ENCODE measurements at places on chromosomes 11 and 22.

DNA sequence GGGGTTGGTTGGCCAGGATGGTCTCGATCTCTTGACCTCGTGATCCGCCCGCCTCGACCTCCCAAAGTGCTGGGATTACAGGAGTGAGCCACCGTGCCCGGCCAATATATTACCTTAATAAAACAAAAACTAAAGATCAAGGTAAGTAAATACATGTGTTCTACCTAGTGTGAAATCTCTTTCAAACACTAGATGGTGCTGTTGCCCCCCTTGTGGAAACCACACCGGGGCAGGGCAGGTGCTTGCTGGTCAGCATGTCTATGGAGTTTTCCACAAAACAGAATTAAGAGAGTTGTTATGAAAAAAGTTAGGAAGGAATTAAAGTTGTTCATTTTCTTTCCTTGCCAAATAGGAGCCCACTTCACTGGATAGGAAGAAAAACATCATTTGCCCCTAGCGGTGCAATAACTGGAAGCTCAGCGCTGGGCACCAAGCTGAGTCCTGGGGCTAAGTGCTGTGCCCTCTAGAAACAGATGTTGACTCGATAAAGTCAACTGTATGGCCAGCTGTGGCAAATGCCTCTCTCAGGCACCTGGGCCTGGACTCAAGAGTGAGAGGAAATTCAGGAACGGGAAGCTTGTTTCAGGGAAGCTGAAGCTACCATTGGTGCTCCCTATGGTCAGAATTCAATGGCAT lies 6.3 kb upstream of the KCNJ5 start:
- no peak for DNase-seq

DNA sequence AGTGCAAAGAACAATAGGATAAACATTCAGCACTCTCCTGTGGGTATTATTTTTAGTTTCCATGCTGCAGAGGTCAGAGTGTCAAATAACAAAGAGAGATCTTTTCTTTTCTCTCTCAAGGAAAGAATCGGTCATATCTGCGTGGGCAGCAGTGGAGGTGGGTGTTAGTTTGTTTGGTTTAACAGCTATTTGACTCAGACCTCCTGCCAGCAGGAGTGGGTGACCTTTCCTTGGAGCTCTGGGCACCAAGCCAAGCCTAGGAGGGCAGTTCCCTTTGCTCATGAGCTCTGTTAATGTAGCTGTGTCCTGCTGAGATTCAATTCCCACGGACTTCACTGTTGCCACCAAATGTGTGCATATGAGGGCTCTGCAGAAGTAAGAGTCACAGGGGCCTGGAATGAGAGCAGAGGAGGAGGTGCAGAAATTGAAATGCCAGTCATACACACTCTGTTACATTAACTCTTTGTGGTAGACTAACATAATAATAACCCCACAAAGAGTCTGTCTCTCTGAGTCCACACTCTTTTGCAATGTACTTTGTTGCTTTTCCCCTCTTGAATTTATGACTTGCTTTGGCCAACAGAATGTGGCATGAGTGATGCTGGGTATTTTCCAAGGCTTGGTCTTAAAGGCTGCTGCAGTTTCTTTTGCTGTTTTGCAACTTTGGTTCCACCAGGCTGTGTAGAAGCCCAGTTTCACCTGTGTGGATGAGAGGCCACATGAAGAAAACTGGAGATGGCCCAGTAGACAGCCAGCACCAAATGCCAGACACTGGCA lies 76.0 kb upstream of the GRK3 start:
- peak; percentile 17 for DNase-seq

GRCh38 chr11:1877211-1878136 lies 14.2 kb downstream of the PRR33 start:
- DNase-seq, result no peak

DNA sequence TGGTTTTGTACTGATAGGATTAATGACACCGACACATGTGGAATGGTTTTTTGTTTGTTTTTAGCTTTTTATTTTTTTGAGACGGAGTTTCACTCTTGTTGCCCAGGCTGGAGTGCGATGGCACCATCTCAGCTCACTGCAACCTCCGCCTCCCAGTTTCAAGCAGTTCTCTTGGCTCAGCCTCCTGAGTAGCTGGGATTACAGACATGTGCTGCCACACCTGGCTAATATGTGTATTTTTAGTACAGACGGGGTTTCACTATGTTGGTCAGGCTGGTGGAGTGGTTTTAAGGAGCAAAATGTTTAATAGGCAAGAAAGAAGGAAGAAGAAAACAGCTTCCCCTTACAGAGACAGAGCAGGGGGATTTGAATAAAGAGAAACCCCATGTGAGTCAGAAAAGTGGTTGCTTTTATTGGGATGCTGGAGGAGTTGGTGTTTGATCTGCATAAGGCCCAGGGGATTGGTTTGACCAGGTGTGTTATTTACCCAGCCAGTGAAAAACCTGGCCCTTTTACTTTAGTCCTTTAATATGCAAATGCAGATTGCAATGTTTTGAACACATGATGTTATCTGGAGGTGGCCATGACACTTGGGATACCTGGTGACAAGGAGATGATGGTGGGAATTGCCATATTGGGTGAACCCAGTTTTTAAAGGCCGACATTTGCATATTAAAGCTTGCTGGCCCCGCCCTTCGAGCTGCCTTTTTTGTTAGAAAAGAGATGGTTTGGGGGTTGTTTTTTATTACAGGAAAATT lies 24.3 kb downstream of the SUSD2 start:
- no peak for DNase-seq

- DNase-seq, result no peak
Measured at GRCh38 chr11:34175284-34176019, 70.0 kb downstream of the NAT10 start.

GRCh38 chr11:126655807-126656128 lies 300.3 kb downstream of the ST3GAL4 start:
- DNase-seq, result no peak

- DNase-seq, result no peak
Measured at GRCh38 chr22:48182846-48183805, 1420.7 kb downstream of the TBC1D22A start.

All from tibial nerve (tissue), 4 donors.